Effector memory CD8-positive, alpha-beta T cell (primary cell): ENCODE measurements at places on chromosomes 4 and X.

DNA sequence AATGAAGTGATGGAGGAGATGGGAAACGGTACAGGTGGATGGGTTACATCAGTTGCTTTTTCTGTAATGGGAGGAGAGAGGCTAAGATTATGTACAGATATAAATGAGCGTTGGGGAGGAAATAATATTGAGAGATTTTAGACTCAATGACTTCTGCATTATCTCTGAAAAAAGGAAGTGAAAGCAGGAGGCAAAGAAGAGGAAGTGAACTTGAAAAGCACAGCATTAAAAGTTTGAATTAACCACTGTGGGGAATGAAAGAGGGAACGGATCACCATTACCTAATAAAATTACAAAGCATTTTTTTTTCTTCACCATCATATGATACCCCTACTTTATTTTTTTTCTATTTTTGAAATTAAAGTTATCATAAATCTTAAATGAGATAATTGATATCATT is 1025.5 kb downstream of the RPA4 start:
- no peak for DNase-seq

- DNase-seq, result no peak
Observed at GRCh38 chr4:4607336-4608213, 65.7 kb upstream of the STX18 start.

DNA sequence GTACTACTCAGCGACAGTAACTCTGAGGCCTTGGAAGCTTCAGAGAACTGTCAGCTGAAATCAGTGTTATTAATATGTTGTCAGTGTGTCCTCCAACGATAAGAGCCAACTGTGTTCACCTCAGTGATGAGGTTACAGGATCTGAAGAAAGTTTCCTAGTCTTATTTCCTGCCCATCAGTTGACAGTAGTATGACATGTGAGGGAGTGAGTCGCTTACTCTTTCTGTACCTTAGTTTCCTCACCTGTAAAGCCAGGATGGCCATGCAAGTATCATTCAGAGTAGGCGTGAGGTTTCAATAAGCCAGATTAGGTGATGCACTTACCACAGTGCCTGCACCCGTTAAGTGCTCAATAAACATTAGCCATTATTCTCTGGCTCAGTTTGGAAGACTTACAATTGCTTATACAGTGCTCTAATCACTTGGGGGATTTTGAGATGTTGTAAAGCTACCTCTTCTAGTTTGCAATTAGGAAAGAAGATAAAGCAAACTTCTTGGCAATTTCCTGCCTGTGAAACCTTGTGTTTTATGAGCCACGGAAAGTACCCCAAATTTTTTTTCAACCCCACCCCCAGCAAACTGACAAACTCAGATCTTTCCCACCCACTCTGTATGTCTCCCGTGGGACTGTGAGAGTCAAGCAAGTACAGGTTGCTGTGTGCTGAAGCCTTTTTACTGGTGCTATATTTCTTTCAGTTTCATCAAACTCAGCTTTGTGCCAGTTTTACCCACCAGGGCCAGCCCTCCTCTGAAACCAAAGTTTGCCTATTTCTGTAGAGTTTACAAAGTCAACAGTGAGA is 62.2 kb downstream of the ANXA3 start:
- no peak for DNase-seq

DNA sequence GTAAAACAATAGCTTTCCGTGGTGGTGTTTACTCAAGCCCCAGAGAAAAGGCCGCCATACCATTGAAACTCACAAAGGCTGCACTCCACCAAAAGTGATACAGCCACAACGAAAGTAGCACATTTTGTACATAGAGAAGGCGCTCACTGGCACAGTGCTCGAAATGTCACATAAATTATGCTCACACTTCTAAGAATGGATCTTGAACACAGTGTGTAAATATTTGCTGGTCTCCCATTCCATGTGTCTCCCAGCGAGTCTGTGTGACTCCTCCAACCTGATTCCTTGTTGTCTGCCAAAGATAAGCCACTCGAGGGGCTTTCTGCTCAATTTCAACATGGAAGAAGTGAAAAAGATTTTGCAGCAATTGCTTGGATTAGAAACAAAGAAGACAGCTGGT is 234.0 kb upstream of the VCX3A start:
- DNase-seq, result no peak

DNA sequence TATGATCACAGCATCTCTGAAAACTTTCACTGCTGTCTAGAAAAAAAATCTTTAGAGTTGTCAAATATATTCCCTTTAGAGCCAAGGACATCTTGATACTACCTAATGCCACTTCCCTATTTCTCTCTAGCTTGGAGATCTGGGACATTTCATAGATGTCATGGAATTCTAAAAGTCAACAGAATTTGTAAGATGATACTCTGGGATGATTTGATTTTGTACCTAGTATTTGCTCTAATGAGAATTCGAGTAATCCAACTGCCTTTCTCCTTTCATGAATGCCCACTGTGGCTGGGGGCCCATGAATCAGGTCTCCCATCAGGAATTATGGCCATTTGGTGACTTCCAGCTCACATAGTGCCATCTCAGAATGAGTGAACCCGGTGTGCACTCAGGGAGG is 73.2 kb downstream of the NHS start:
- no peak for DNase-seq

DNA sequence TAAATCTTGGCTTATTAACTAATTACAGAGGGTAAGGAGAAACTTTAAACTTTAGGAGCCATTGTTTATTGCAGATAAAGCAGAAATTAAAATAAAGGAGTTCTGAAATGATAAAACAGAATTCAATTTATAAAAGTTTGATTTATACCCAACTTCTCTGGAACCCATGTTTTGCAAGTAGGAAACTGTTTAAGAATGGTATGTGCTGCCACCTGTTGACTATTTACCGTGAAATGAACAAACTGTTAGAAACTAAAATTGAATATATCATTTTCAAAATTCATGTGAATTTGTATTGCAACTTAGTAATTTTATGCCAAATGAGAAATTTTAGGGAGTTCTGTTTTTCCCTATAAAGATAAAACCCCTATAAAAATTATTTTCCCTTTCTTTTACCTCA is 11.0 kb upstream of the TBC1D8B start:
- DNase-seq, result no peak

DNA sequence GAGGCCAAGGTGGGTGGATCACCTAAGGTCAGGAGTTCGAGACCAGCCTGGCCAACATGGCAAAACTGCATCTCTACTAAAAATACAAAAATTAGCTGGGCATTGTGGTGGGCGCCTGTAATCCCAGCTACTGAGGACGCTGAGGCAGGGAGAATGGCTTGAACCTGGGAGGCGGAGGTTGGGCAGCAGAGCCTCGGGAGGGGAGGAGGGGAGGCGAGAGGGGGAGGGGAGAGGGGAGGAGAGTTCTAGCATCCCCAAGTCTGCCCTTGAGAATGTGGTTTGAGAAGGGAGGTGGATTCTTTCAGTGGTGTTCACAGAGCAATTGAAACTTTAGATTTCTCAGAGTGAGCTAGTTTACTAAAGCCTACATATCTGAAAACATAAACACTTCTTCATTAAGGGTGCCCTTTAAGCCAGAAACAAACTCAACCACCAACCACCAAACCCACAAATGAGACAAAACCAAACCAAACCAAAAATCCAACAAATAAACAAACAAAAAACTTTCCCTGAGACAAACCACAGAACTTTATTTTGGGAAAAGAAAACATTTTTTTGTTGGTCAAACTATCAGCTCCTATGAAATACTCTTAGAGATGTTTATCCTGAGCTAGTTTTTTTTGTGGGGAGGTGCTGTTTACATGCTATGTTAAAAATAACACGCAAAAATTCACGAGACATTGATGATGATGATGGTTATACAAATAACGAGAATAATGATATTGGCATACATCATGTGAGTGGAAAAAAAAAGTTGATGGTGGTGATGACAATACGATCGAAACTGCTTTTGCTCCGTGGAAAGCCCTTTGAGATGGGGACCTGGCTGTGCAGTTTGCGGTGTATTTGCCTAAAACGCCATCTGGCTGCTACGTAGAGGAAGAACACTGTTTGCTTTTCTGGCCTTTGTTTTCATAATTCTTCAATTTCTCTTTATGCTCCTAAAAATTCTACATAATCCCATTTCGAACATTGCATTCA is 98.2 kb upstream of the PRKX start:
- peak; percentile 12 for DNase-seq
